ENCODE measurements at places on chromosomes 2 and 18.

GRCh38 chr2:181947273-181947672, 38.4 kb upstream of the PPP1R1C start:
- DNase-seq, result no peak

DNA sequence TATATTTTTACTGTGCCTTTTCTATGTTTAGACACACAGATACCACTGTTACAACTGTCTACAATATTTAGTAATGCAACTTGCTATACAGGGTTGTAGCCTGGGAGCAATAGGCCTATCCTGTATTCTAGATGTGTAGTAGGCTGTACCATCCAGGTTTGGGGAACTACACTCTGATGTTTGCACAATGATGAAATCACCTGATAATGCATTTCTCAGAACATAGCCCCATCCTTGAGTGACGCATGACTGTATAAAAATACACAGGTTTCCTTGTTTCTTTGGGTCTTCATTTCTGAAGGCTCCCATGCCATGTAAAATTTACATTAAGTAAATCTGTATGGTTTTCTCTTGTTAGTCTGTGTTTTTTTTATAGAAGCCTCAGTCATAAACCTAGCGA, 270.9 kb upstream of the SKOR2 start:
- no peak for DNase-seq

GRCh38 chr2:73892631-73893329, at the start of gene ACTG2:
Gene ACTG2, plus strand, starts transcription at chr2:73893008. Its CDS starts 8,304 bp downstream, at chr2:73901312.
- no peak for DNase-seq

GRCh38 chr2:38581193-38582147, 21.3 kb downstream of the HNRNPLL start:
- peak; percentile 0 for DNase-seq

GRCh38 chr2:8514796-8515758, 166.8 kb upstream of the ID2 start:
- DNase-seq, result no peak

- DNase-seq, result no peak
Measured at GRCh38 chr2:103738108-103738507, 976.3 kb downstream of the TMEM182 start.

- no peak for DNase-seq
Measured at GRCh38 chr2:230678018-230678417, 34.6 kb upstream of the CAB39 start.

GRCh38 chr2:98634406-98635092, 26.2 kb downstream of the UNC50 start:
- no peak for DNase-seq

- DNase-seq, result no peak
Measured at GRCh38 chr18:512957-513356, 12.5 kb upstream of the COLEC12 start.

DNA sequence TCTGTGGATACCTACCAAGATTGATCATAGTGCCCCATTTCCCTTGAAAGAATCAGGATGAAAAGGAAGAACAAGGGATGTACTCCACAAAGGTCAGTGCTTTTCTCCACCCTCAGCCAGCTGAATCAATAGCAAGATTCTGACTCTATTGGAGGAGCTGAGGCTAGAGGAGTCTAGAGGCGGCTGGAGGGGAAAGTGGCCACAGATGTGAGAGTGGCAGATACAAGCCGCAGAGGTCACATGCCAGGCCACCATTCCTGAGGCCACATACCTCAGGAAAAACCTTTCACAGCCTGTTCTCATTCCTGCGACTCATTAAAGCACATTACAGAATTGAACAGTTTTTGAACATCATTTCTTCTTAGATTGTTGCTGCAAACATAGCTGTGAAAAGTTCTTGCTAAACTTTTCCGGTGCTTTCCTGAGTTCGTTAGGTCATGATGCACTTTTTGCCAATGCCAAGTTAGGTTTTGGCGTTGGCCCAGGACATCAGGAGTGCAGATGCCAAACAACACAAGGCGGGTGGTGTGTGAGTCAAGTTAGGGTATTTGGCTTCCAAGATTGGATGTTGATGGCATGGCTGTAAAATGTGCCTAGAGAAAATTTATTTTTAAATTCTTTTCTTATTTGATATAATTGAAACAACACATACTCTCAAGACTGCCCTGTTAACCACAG, 160.7 kb upstream of the SP5 start:
- no peak for DNase-seq

GRCh38 chr2:147211484-147211883, 633.3 kb upstream of the ACVR2A start:
- DNase-seq, result no peak

DNA sequence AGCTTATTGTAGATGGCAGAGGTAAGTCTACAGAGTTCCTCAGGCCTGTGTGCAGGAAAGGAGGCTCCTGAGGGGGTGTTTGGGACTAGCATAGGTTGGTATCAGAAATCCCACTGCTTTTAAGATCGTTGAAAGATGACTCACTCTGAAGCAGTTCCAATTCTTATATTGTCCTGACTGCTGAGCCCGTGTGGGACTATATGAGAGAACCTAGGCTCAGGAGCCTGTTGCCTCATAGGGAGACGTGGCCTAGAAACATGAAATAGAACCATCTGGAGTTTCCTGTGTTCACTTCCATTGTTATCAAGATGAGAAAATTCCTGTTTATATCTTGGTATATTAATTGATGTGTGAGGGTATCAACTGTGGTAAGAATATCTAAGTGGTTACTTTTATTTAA, 5.7 kb downstream of the CCT7 start:
- no peak for DNase-seq
